ENCODE measurements at places on chromosomes 12 and 14. TPM values are rescaled to one million over a fixed set of nuclear protein-coding genes. Genes with fewer than 3 reads are reported as not detected.

DNA sequence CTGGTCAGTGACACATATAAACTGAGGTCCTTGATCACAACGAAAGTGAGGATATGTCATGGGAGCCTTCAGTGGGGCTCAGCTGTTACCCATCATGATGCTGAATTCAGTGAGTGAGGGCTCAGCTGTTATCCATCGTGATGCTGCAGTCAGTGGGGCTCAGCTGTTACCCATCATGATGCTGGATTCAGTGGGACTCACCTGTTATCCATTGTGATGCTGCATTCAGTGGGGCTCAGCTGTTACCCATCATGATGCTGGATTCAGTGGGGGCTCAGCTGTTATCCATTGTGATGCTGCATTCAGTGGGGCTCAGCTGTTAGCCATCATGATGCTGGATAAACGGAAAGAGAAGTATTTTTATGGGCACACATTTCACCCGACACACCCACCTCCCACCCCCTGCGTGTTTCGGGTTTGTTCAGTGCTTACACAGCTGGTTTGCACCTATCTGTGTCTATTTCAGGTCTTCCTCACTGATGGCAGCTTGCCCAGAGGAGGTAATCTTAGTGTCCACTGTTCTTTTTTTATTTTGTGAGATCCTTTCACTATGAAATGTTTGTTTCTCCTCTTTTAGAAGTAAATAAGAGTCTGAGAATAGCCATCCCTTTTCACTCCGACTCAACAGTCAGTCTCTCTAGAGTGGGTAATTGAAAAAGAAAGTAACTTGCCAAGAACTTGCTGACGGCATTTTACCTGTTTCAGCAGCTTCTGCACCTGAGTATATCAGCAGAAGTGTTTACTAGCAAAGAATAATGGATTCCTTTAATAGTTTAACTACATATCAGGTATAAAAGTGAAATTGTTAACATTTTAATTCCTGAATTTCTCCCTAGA is 183.0 kb downstream of the ERC1 start:
- no peak for DNase-seq

DNA sequence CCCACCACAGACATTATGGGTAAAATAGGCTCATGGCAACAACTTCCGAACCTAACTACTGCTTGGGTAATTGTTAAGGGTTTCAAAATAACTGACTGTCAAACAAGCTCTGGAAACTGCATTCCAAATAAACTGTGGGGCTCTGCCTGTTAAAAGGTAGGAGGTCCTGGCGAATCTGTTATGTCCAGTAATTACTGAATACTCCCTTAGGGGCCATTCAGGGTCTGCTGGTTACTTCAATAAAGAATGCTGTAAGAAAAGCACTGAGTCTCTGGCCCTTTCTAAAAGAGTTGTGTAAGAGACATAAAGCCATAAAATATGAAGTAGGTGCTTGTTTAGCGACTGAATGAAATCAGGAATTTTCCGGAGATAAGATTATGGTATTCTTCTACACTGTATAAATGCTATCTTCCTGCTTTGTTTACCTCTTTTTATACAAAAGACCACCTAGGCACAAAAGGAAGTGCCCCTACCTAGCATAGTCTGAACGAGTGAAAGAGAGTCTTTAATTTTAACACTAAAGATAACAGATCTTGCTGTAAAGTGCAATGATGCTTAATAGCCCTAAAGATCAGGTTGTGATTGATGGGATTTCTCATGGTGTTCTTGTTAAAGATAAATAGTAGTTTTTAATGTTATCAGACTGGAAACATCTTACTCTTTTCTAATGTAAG is 127.8 kb downstream of the FBXL14 start:
- DNase-seq = no peak

The SDS gene
- total RNA-seq = not detected

The DERA gene
- 40.8 TPM for total RNA-seq
